ENCODE measurements at places on chromosomes 7 and 10. TPM values are rescaled to one million over a fixed set of nuclear protein-coding genes. Genes with fewer than 3 reads are reported as not detected.

The CDHR1 gene
- 3.0 TPM for total RNA-seq

The SYNPO2L gene
- total RNA-seq = not detected

The ARHGAP22 gene
- total RNA-seq = 9.0 TPM

The GNG11 gene
- 1.7 TPM for total RNA-seq

The RSPH10B2 gene
- not detected for total RNA-seq

The NDUFB8 gene
- total RNA-seq = 267 TPM

The MYL10 gene
- total RNA-seq = not detected

The TMEM270 gene
- total RNA-seq = not detected

The HOXA10 gene
- 1.1 TPM for total RNA-seq

Data from hair follicular keratinocyte (primary cell).